Motor neuron (in vitro differentiated cells): ENCODE measurements at places on chromosomes 1 and 21. TPM values are rescaled to one million over a fixed set of nuclear protein-coding genes. Genes with fewer than 3 reads are reported as not detected.

Gene PGLYRP3
- not detected in 2 replicates for total RNA-seq

GRCh38 chr1:29462096-29462495 lies 225.8 kb downstream of the PTPRU start:
- ATAC-seq, result no peak

- ATAC-seq, result no peak
Measured at GRCh38 chr1:226560243-226560642, 11.7 kb downstream of the STUM start.

DNA sequence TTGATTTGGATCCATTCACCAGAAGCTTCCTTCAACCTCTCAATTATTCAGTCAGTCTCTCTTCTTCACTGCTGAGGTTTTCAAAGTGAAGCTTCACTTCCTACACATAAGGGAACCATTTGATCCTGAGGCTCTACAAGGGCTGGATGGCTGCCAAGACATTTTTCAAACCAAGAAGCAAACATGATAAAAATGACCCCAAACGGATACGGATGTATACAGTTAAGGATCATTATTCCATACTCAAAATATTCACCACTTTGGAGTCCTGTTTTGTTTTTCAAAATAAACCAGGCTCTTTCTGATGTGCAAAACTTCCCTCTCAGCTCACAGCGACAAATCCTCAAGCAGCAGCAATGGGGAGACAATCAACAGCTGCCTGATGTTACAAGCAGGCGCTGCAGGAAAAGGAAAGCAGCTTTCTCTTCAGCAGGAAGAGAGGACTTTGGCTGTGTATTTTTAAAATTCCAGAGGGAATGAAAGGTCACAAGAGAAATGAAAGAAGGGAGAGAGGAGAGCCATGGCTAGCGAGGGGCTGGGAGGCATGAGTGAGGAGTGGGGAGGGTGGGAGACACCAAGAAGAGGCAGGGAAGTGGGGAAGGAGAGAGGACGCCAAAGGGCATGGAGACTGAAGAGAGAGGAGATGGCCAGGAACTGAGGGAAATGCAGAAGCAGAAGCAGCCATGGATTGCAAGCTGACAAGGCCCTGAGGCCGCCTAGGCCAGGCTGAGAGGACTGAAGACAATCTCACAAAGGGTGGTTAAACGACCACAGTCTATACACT lies 145.4 kb downstream of the SLC45A1 start:
- peak; percentile 41 for ATAC-seq

GRCh38 chr1:41400225-41400624 lies 39.0 kb downstream of the FOXO6 start:
- ATAC-seq, result no peak

GRCh38 chr1:100188617-100189016 lies 10.6 kb upstream of the LRRC39 start:
- peak; percentile 85 for ATAC-seq

- ATAC-seq, result peak; percentile 97
Measured at GRCh38 chr1:115727706-115728249, 40.7 kb downstream of the CASQ2 start.
